ENCODE measurements at places on chromosomes 13 and 19. TPM values are rescaled to one million over a fixed set of nuclear protein-coding genes. Genes with fewer than 3 reads are reported as not detected.

- no peak for DNase-seq
Observed at GRCh38 chr13:51957377-51958216, 53.7 kb downstream of the ATP7B start.

PCSK4 gene
- 5.4 TPM for total RNA-seq

DNA sequence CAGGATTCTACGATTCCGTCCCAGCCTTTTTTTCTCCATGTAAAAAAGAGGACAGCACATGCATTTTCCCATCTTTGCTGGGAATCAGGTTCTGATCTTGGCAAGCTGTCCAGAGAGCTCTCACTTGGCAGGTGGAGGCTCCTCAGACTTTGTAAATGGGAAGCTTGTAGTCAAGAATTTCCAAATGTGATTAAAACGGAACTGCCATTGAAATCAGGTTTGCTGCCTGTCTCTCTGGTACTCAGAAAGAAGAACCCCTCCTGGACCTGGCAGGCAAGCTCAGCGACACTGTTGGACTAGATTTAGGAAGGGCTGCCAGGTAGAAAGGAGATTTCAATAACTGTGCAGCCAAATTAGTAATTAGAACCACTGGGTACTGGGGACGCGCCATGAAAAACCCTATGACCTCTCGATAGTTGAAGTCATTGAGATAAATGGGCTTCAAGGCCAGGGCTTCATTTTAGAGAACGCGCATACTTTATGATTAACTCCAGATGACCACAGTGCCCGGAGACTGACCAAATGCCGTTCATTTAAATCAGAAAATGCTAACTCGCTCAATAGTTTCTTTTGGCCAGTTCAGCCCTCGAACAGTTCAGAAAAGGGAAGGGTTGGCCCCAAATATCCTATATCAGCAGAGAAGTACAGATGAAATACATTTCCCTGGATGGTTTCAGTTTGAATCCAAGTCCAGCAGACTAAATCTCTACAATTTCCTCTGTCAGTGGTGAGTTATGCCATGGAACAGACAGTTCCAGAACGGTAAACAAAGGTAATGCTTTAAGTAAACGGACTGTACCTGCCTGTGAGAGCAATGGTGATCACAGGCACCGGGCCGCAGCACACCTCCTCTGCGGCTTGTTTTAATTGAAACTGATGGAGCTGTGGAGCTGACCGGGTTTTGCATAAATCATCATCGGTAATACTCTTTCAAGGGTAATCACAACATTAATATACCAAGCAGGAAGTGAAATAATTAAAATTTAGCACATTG is 517.4 kb downstream of the RFC3 start:
- no peak for DNase-seq

GRCh38 chr19:46036744-46037128 is 4.1 kb downstream of the IGFL4 start:
- no peak for DNase-seq

ARID3A gene
- 2.4 TPM for total RNA-seq

LENG9 gene
- total RNA-seq: not detected

DNA sequence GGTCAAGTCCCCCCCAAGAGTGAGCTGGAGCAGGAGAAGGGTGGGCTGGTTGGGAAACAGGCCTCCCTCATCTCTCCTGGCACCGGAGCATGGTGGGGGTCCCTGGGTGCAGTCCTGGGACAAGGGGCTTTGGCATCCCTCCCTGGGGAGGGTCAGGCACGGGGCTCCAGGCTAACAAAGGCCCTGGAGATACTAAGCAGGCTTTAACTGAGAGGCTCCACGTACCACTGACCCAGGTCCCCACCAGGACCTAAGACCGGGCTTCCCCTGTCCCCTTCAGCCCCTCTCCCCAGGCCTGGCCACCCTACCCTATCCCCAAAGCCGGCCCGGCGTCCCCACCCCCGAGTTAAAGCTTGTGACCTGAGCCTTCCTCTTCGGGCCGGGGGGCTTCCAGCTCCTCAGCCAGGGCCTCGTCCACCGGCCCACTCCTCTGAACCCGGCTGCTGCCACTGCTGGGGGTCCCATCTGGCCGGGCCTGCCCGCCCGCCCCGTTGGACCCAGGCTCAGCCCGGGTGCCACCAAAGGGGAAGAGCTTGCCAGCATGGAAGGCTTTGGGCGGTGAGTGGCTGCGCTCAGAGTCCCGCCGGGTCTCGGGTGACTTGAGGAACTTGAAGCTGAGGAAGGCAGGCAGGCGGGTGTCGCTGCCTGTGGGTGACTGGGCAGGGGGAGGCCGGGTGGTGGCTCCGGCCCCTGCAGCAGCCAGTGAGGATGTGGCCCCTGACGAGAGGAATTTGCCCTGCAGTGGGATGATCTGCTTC is 10.1 kb downstream of the ANO8 start:
- DNase-seq: no peak

DNA sequence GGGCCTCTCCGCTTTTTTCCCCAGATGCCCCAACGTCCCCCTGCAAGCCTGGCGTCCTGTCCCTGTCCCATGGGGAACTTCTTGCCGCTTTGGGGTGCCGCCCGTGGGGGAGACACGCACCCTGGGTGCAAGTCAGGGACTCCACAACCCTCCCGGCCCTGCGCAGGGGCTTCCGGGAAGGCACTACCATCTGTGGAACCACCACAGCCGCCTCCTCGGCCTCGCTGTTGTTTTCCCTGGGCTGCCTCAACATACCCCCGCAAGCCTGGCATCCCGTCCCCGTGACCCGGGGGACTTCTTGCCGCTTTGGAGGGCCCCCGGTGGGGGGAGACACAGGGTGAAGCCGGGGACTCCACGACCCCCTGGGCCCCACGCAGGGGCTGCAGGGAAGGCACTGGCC is 238.4 kb downstream of the TUBA3C start:
- no peak for DNase-seq

CYP2A7 gene
- not detected for total RNA-seq

DNA sequence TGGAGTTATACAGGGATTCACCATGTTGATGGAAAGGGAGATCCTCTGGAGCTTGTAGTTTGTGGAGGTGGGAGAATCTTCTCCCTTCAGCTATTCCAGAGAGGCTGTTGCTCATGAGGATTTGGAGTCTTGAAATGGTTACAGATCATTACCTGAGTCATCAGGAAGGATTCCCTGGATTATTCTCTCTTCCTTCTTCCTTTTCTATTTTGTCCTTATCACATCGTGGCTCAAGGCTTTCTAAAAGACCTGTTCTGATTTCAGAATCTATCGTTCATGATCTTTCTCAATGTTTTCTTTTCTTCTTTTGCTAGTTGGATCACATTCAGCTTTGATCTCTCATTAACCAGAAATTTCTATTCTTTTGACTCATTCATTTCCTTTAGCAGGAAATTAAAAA is 196.0 kb downstream of the KLF5 start:
- no peak for DNase-seq

NCAN gene
- total RNA-seq: not detected

DNA sequence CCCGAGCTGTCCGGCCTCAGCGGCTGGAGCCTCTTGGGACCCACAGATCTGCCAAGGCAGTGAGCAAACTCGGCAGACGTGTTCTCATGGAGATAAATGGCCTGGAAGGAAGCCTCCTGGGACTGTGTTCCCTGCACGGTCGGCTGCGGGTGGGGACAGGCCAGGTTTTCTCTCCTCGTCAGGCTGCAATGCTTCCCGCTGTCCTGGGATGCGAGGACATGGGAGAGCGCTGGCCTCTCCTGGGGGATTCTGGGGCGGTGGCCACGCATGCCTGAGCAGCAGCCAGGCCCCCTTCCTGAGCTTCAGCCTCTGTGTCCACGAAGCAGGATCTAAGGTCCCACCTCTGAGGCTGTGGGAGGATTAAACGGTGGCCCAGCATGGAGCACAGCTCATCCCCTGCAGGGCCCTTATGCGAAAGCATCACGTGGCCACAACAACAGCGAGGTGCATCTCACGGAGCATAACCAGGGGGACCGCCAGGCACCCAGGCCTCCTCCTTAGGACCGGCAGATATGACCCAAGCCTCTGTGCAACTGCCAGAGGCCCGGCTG is 21.2 kb upstream of the C13orf46 start:
- no peak for DNase-seq

RGL3 gene
- total RNA-seq: 4.8 TPM

DNA sequence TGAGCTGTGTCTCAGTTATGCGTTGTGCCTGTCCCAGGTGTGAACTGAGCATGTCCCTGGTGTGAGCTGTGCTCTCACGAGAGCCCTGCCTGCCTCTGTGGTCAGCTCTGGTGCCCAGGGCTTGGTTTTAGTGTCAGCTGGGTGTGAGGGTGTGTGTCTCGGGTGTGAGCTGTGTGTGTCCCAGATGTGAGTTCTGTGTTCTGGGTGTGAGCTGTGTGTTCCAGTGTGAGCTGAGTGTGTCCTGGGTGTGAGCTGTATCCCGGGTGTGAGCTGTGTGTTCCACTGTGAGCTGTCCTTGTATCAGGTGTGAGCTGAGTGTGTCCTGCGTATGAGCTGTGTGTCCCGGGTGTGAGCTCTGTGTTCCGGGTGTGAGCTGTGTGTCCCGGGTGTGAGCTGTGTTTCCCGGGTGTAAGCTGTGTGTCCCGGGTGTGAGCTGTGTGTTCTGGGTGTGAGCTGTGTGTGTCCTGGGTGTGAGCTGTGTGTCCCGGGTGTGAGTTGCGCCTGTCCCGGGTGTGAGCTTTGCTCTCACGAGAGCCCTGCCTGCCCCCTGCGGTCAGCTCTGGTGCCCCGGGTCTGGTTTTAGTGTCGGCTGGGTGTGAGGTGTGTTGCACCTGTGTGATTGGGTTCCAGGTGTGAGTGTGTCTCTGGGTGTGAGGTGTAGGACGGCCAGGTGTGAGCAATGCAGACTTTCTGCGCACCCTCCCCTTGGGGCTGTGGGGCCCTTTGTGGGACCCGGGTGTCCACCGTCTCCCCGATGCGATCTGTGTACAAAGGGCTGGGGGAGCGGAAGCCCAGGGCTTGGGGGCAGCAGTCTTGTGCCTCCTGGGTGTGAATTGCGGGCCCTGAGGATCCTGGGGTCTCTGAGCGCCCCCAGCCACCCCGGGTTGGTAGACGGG is 7.1 kb upstream of the PEAK3 start:
- DNase-seq: no peak

GRCh38 chr19:20359933-20360720 is 193.1 kb downstream of the ZNF486 start:
- DNase-seq: no peak

All from A172 (cell line).